GM13977 (cell line): ENCODE measurements at places on chromosomes 3 and 15.
A peak's percentile ranks its signal among the peaks of the same experiment; 100 is the strongest.

DNA sequence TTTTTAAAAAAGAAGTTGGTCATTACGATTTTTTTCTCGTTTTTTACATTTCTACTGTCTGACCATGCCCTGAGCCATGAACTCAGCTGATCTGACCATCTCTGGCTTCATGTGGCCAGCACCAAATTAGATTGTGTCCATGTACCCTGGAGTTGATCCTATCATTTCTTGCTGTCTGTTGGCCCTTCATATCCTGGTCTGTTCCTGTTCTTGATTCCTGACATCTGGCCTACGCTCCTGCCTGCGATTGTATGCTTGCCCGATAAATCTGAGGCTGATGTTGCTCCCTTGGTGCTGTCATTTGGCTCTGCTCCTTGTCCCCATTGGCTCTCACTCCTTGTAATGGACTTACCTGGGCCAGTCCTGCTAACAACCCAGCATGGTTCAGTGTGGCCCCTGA, 89.8 kb upstream of the IGSF10 start:
- DNase-seq, result no peak

- no peak for DNase-seq
Measured at GRCh38 chr3:101943029-101943428, 93.7 kb downstream of the NFKBIZ start.

GRCh38 chr15:98803228-98804056, 155.1 kb downstream of the IGF1R start:
- DNase-seq, result no peak

GRCh38 chr3:184543843-184544512, 17.6 kb upstream of the EPHB3 start:
- peak; percentile 86 for DNase-seq

DNA sequence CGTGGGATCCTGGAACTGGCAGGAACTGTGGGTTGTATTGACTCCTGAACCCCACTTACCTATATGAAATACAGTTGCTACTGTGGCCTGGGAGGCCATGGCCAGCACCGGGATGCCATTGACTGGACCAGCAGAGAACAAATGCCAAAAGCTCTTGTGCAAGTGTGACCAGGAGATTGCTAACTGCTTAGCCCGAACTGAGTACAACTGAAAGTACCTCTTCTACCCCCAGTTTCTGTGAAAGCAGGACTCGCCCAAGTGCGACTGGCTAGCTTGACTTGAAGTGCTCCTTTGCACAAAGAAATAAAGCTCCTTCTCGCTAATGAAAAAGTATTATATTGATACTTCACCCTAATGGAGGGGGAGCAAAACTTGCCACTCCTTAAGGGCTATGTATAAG, 101.3 kb upstream of the ATP11B start:
- no peak for DNase-seq

DNA sequence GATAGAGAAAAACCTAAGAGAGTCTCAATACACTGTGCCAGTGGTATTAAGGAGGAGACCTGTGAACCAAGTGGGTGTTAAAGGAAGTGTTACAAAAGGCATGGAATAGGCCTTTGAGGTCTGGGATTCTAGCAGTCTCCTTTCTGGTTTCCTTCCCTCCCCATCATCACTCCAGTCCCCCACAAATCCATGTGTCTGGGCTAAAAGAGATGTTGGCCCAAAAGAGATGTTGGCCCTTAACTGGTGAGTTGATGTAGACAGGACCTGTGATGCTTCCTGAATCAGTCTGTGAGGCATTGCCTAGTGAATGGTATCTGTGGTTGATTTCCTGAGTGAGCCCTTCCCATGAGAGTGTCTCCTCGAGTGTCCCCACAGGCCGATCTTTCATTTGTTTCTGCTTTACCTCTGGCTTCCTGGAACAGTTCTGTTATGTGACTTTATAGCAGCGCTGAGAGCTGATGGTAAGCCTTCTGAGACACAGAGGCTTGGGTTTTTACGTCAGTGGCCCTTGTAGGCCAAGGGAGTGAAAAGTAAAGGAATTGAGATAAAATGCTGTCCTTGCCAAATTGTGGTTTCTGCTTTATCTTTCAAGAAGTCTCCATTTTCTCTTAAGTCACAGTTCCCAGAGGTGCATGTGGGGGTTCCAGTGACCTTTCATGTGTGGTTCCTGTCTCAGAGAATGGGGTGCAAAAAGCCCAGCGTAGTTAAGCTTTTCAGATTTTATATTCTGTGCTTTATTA, 87.8 kb downstream of the KLHL25 start:
- DNase-seq, result no peak

DNA sequence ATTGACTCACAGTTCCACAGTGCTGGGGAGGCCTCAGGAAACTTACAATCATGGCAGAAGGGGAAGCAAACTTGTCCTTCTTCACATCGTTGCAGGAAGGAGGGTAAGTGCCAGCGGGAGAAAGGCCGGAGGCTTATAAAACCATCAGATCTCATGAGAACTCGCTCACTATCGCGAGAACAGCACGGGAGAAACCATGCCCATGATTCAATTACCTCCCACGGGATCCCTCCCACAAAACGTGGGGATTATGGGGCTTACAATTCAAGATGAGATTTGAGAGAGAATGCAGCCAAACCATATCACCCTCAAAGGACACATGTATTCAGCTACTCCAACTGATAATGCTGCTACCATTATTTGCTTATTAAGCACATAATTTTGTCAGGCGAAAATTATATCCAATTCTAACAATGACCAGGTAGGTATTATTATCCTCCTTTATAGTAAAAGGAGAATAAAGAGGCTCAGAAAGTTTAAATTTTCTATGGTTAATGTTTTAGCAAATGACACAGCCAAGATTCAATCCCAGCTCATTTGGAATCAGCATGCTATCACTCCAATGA, 327.2 kb upstream of the CDIN1 start:
- DNase-seq, result no peak
